ENCODE measurements at places on chromosomes 12 and 14. TPM values are rescaled to one million over a fixed set of nuclear protein-coding genes. Genes with fewer than 3 reads are reported as not detected.

DDN gene
- 23.6 TPM for total RNA-seq

NYNRIN gene
- 37.2 TPM for total RNA-seq

MYF5 gene
- 6.3 TPM for total RNA-seq

PRH2 gene
- 0.70 TPM for total RNA-seq

SERPINA10 gene
- 0.06 TPM for total RNA-seq

HOTAIR gene
- total RNA-seq = 0.99 TPM

RNASE7 gene
- total RNA-seq = 0.18 TPM

NEUROD4 gene
- total RNA-seq = not detected

Data from metanephros (tissue), 2 donors.